NB4 (cell line): ENCODE measurements at places on chromosomes 2 and 18.

GRCh38 chr2:22274661-22275060 lies 1110.3 kb upstream of the KLHL29 start:
- DNase-seq = no peak

DNA sequence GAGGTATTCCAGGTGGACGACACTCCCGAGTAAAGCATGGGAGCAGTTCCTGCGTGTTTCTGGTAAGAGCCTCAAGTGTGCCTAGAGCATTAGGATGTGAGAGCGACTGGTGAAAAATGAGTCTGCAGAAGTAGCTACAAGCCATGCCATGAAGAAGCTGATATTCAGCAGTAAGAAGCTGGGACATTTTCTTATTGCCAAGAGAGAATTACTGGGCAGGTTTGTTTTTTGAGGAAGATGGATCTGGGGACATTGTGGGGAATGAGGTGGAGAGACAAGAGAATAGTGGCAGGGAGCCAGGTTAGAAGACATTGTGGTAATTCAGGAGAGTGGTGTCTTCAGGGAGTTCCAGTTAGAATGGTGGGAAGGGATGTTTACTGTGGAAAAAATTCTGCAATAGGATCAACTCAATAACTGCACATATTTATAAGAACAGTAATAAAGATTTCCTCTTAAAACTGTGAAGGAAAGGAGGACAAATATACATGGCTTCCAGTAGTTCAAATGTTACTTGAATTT lies 38.2 kb downstream of the CRIM1 start:
- no peak for DNase-seq

DNA sequence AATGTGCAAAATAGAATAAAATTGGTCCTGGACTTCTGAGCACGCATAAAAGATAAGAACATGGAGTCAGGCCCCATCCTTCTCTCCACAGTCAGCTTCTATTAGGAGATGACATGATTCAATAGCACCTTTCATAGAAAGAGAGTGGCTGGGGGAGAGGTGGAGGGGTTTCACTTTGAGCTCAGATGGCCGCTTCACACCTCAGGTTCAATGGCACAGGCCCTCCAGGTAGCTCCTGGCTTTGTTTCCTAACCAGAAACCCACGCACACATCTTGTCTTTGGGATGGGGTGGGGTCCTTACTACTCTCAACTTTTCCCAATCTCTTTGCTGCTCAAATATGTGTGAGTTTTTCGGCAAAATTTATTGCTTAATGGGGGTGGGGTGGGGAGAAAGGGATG lies 332.3 kb downstream of the CLIP4 start:
- DNase-seq = no peak

DNA sequence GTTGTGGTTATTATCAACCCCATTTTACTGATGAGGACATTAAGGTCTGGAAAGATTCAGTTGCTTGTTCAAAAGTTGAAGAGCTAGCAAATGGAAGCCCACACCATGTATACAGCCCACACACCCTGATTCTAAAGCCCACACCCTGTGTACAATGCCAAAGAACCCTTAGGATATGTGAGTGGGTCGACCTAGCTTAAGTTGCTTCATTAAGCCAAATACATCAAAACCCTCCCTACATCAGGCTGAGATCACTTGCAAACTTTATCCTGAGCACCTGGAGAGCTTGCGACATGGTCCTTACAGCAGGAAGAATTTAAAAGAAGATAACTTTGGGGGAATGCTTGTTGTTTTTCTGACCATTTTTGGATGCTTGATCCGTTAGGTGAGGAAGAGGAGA lies 435 bp upstream of the ARHGAP25 start:
- DNase-seq = peak; percentile 52

DNA sequence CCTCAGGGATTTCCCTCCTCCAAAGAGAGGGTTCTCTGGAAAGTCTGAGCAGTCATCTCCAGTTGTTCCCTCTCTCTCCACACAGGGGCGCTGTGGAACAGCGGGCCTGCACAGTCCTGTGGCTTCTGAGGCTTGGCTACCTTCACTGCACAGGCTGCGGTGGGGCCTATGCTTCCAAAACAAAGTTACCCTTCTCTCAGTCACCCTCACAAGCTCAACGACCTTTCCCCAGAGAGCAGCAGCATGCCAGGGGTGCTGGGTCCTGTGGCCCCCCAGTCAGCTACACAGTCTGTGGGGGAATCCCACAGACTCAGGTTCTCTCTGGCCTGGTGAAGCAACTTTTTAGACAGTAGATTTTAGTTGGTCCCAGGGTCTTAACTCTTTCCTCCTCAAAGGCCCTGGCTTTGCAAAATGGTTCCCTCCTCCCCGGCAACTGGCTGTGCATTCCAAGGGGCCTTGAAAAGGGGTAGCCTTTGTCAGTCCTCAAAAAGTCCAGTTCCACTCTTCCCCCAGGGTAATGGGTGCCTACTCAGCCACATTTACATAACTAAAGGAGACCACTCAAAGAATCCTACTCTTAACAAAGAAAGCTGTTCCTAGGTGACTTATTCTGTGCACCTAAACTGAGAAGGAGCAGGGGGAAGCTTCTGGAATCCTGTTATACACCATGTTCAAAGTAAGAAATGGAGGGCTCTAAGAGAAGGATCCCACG lies 14.9 kb downstream of the B3GNT7 start:
- no peak for DNase-seq

- DNase-seq = no peak
Measured at GRCh38 chr18:37471637-37472036, 94.0 kb downstream of the CELF4 start.

DNA sequence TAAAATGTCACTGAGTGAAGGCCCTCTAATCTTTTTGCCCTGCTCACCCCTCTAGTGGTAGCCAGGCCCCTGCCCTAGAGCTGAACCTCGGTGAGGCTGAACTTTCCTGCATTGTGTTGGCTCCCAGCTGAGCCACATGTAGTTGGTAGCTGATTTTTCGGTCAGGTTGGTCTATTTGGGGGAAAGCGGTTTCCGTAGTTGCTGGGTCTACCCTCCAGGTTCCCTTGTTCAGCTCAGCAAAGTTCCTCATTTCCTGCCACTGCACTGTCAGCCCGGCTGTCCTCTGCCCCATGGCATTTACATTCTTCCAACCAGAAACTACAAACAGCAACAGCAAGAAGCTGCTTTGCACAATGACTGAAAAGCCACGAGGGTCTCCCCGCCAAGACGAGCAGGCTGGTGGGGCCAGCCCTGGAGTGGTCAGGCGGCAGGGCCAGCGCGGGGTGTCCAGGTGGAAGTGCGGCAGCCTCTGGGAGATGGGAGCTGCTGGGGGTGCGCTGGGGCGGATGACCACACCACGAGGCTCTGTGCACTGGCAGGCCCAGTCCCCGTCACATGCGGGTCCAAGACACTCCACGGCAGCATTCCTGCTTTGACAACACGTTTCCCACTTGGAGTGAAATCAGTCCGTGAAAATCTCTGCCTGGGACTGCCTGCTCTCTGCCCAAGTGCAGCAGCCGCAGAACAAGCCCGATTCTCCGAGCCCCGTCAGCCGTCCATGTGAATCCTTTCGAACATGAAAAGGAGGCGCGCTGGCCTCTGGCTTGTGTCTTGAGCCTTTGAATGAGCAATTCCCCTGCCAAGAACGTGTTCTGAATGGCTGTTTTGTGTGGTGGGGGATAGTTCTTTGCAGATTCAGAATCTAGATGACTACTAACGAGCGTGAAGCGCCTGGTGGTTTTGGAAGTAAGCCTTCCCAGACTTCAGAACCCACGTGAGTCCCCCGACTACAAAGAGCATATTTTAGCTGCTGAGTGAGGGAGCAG lies 159.4 kb downstream of the ASB1 start:
- DNase-seq = peak; percentile 45

GRCh38 chr2:29487967-29488555 lies 372.8 kb downstream of the CLIP4 start:
- no peak for DNase-seq

GRCh38 chr2:70532244-70532935 lies 21.2 kb downstream of the TGFA start:
- DNase-seq = no peak

GRCh38 chr2:207332480-207333212 lies 166.9 kb upstream of the KLF7 start:
- peak; percentile 30 for DNase-seq

GRCh38 chr2:101874069-101874468 lies 117.7 kb upstream of the IL1R2 start:
- DNase-seq = no peak

- no peak for DNase-seq
Measured at GRCh38 chr2:217857624-217858506, 144.9 kb downstream of the TNS1 start.

GRCh38 chr2:29080886-29081743 lies 6.8 kb upstream of the PCARE start:
- peak; percentile 68 for DNase-seq

- DNase-seq = no peak
Measured at GRCh38 chr2:232431705-232432590, 24.0 kb upstream of the ALPI start.

- DNase-seq = no peak
Measured at GRCh38 chr2:160334028-160334741, 134.1 kb upstream of the ITGB6 start.

- no peak for DNase-seq
Measured at GRCh38 chr2:175892046-175892445, 110.0 kb downstream of the LNPK start.

GRCh38 chr2:176652300-176653182 lies 383.3 kb downstream of the MTX2 start:
- DNase-seq = peak; percentile 69

GRCh38 chr2:78465707-78466106 lies 559.8 kb upstream of the REG3G start:
- peak; percentile 10 for DNase-seq

DNA sequence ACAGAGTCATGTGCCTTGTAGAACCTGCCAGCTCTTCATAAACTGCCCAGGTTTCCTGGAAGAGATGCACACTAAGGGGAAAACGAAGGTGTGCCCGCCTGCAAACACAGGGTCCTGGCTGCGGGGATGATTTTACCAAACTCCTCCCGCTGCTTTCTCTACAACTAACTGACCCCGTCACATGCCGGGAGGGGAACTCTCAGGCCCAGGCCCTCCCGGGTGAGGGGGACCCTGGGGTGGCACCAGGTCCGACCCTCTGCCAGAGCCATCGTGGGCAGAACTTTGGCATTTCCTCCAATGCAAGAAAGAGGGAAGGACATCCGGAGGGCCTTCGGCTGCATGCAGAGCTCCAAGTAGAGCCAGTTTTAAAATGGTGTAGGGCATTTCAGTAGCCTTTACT lies 28.6 kb downstream of the CAPN13 start:
- no peak for DNase-seq
